ENCODE measurements at places on chromosomes 12 and 14.

DNA sequence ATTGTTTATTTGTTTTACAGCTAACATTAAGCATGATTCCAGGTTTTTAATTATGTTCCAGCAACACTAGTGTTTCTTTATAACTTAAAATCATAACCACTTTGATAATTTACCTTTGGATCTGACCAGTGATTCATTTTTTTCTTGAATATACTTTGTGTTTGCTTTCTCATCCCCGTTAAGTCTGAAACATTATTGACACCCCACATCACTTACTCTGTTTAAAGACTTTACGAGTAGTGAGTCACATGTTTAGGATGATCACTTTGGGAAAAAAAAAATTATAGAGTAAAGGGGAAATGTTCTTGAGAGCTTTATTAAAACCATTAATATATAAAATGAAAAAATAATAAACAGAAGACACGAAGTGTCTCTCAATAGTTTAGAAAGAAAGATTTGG is 132.2 kb downstream of the MON2 start:
- peaks cover 8% of the 10 kb centered on the region for H3K4me1 ChIP-seq
- no peak overlapping the region for H3K27ac ChIP-seq
- no peaks in the 10 kb centered on the region for H3K27me3 ChIP-seq

GRCh38 chr12:82740129-82741000 is 53.7 kb downstream of the TMTC2 start:
- no peak overlapping the region for H3K4me3 ChIP-seq
- no peaks in the 10 kb centered on the region for H3K27me3 ChIP-seq
- no peaks in the 10 kb centered on the region for H3K36me3 ChIP-seq
- H3K27ac ChIP-seq: no peak overlapping the region

DNA sequence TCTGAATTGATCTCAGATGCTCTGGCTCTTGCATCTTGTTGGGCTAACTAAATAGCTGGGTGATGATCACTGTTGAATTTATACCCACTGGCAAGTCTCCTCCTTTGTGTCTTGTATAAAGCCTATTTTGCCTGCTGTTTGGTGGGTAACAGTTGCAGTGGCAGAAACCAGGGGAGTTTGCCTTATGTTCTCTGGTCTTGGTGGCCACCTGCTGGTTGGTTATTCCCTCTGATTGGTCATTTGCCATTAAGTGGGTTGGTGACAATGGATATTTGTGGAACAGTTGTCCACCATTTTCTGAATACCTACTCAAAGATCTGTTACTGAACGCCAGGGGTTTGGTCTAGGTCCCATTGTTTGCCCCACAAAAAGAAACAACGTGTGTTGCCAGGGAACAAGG is 52.1 kb downstream of the AVPR1A start:
- H3K27ac ChIP-seq: no peak overlapping the region
- no peak overlapping the region for H3K4me3 ChIP-seq
- no peaks in the 10 kb centered on the region for H3K27me3 ChIP-seq
- no peak for DNase-seq

GRCh38 chr14:95314609-95315008 is 5.1 kb downstream of the CLMN start:
- peak; percentile 32 for DNase-seq
- no peak overlapping the region for H3K4me3 ChIP-seq
- H3K27me3 ChIP-seq: peaks cover 18% of the 10 kb centered on the region
- H3K27ac ChIP-seq: no peak overlapping the region

GRCh38 chr14:103688906-103689902 is 26.0 kb downstream of the XRCC3 start:
- no peak overlapping the region for H3K4me3 ChIP-seq
- peak overlapping the region; percentile 16 for H3K27ac ChIP-seq
- H3K27me3 ChIP-seq: no peaks in the 10 kb centered on the region
- H3K4me1 ChIP-seq: no peaks in the 10 kb centered on the region
- H3K36me3 ChIP-seq: peaks cover 44% of the 10 kb centered on the region
- DNase-seq: no peak

GRCh38 chr12:3655328-3655900 is 97.5 kb downstream of the CRACR2A start:
- H3K36me3 ChIP-seq: peaks cover 46% of the 10 kb centered on the region
- H3K4me3 ChIP-seq: no peak overlapping the region
- peak; percentile 40 for DNase-seq
- no peaks in the 10 kb centered on the region for H3K4me1 ChIP-seq
- H3K27ac ChIP-seq: no peak overlapping the region

GRCh38 chr14:94174604-94175010 is 485 bp downstream of the PPP4R4 start:
- peaks cover 70% of the 10 kb centered on the region for H3K27me3 ChIP-seq
- peaks cover 18% of the 10 kb centered on the region for H3K4me1 ChIP-seq
- H3K27ac ChIP-seq: no peak overlapping the region
- no peak for DNase-seq
- H3K4me3 ChIP-seq: peak overlapping the region; percentile 28
- H3K36me3 ChIP-seq: no peaks in the 10 kb centered on the region

- DNase-seq: no peak
- H3K36me3 ChIP-seq: no peaks in the 10 kb centered on the region
- H3K27ac ChIP-seq: no peak overlapping the region
- no peaks in the 10 kb centered on the region for H3K27me3 ChIP-seq
- H3K4me3 ChIP-seq: no peak overlapping the region
- H3K4me1 ChIP-seq: no peaks in the 10 kb centered on the region
These were observed 125.9 kb downstream of the ALX1 start for GRCh38 chr12:85405781-85406522.

DNA sequence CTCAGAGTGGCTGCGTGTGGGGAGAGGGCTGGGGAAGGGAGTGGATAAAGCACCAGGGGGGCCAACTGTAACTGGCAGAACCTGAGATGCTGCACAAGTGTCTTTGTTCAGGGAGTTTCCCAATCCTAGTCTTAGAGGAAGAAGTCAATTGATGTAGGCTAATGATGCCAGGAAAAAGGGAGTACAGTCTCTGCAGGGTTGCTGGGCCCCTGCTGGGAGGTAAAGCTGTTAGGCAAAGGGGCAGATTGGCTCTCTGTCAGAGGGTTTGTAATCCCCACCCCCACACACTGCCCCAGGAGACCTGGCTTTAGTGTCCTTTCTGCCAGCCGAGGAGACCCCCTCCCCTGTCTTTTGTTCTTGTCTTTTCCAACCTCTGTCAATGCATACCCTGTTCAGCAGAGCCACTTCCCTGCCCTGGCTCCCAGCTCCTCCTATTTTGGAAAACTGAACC is 178.4 kb downstream of the KCNA5 start:
- no peak for DNase-seq
- no peaks in the 10 kb centered on the region for H3K36me3 ChIP-seq
- no peaks in the 10 kb centered on the region for H3K27me3 ChIP-seq
- H3K4me3 ChIP-seq: no peak overlapping the region
- H3K27ac ChIP-seq: no peak overlapping the region

GRCh38 chr12:112788205-112788604 is 3.3 kb upstream of the RPH3A start:
- DNase-seq: no peak
- H3K27ac ChIP-seq: no peak overlapping the region
- H3K36me3 ChIP-seq: no peaks in the 10 kb centered on the region
- no peaks in the 10 kb centered on the region for H3K4me1 ChIP-seq
- H3K4me3 ChIP-seq: no peak overlapping the region

- DNase-seq: no peak
- no peak overlapping the region for H3K27ac ChIP-seq
- no peak overlapping the region for H3K4me3 ChIP-seq
- H3K4me1 ChIP-seq: no peaks in the 10 kb centered on the region
- no peaks in the 10 kb centered on the region for H3K27me3 ChIP-seq
These were observed 792.0 kb downstream of the MED13L start for GRCh38 chr12:115485503-115485902.

DNA sequence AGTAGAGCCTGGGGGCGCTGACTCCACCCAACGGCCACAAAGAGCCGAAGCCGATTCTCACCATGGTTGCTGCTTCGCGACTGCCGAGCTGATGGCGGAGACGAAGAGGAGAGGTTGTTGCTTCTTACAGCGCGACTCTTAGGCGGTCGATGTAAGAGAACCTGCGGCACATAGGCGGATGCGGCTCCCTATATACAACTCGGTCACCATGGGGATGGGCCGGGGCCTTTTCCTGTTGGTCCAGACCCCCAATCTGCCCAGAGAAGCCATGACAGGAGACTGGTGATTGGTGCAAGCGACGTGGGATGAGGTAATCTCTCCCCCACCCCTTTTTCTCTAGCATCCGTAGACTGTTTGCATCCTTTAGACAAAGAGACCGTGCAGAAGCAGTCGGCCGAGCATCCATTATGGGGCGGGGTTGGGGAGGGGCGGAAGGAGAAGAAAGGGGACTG is at the start of gene TUBA1A:
TUBA1A (minus strand) TSS at position 165 of the 452 bp plus-strand sequence; CDS start at position 64, 101 bp downstream.
- peak; percentile 99 for DNase-seq
- peaks cover 4% of the 10 kb centered on the region for H3K27me3 ChIP-seq
- peaks cover 25% of the 10 kb centered on the region for H3K36me3 ChIP-seq
- peaks cover 17% of the 10 kb centered on the region for H3K4me1 ChIP-seq

GRCh38 chr12:66739940-66740651 is 61.2 kb upstream of the GRIP1 start:
- peaks cover 2% of the 10 kb centered on the region for H3K27me3 ChIP-seq
- H3K36me3 ChIP-seq: peaks cover 4% of the 10 kb centered on the region
- DNase-seq: no peak
- H3K4me3 ChIP-seq: no peak overlapping the region
- no peak overlapping the region for H3K27ac ChIP-seq

GRCh38 chr12:57127101-57127725 is 1.1 kb upstream of the LRP1 start:
- no peaks in the 10 kb centered on the region for H3K36me3 ChIP-seq
- peaks cover 4% of the 10 kb centered on the region for H3K4me1 ChIP-seq
- H3K27ac ChIP-seq: no peak overlapping the region
- peaks cover 53% of the 10 kb centered on the region for H3K27me3 ChIP-seq

- H3K4me1 ChIP-seq: no peaks in the 10 kb centered on the region
- no peak overlapping the region for H3K4me3 ChIP-seq
- no peak for DNase-seq
- H3K27me3 ChIP-seq: peaks cover 14% of the 10 kb centered on the region
These were observed 219.1 kb downstream of the RBM19 start for GRCh38 chr12:113747017-113747416.

GRCh38 chr12:40618636-40619035 is 73.6 kb upstream of the CNTN1 start:
- H3K4me1 ChIP-seq: no peaks in the 10 kb centered on the region
- H3K27ac ChIP-seq: no peak overlapping the region
- DNase-seq: no peak

DNA sequence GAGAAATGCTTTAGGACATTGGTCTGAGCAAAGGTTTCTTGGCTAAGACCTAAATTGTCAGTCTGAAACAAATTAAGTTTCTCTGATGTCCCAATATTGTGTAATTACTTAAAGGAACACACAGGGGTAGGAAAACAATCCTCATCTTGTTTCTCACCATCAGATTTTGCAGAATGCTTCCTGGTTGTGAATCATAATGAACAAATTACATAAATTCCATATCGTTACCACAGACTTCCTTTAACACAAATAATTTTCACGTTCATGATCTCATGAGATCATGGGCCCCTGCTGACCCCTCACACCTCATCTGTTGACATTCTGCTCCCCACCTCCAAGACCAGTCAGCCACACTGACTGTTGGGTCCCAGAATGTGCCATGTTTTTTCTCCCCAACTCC is 194.1 kb downstream of the MON2 start:
- no peak for DNase-seq
- no peak overlapping the region for H3K27ac ChIP-seq
- no peak overlapping the region for H3K4me3 ChIP-seq
- H3K27me3 ChIP-seq: peaks cover 46% of the 10 kb centered on the region
- H3K36me3 ChIP-seq: no peaks in the 10 kb centered on the region

GRCh38 chr12:6106218-6106617 is 18.3 kb downstream of the VWF start:
- no peak overlapping the region for H3K27ac ChIP-seq
- H3K4me1 ChIP-seq: no peaks in the 10 kb centered on the region
- H3K4me3 ChIP-seq: no peak overlapping the region
- no peak for DNase-seq
- no peaks in the 10 kb centered on the region for H3K27me3 ChIP-seq

- no peak overlapping the region for H3K4me3 ChIP-seq
- no peak overlapping the region for H3K27ac ChIP-seq
- H3K36me3 ChIP-seq: no peaks in the 10 kb centered on the region
- H3K4me1 ChIP-seq: no peaks in the 10 kb centered on the region
- no peak for DNase-seq
These were observed 684.5 kb downstream of the C12orf50 start for GRCh38 chr12:87344699-87345098.

- no peaks in the 10 kb centered on the region for H3K27me3 ChIP-seq
- H3K27ac ChIP-seq: no peak overlapping the region
- H3K4me1 ChIP-seq: no peaks in the 10 kb centered on the region
These were observed 551.7 kb downstream of the NRXN3 start for GRCh38 chr14:78721756-78722480.

- peaks cover 4% of the 10 kb centered on the region for H3K36me3 ChIP-seq
- H3K27ac ChIP-seq: no peak overlapping the region
- DNase-seq: no peak
- peaks cover 20% of the 10 kb centered on the region for H3K4me1 ChIP-seq
- no peaks in the 10 kb centered on the region for H3K27me3 ChIP-seq
- no peak overlapping the region for H3K4me3 ChIP-seq
These were observed 118.3 kb downstream of the MED13L start for GRCh38 chr12:116159175-116159574.

DNA sequence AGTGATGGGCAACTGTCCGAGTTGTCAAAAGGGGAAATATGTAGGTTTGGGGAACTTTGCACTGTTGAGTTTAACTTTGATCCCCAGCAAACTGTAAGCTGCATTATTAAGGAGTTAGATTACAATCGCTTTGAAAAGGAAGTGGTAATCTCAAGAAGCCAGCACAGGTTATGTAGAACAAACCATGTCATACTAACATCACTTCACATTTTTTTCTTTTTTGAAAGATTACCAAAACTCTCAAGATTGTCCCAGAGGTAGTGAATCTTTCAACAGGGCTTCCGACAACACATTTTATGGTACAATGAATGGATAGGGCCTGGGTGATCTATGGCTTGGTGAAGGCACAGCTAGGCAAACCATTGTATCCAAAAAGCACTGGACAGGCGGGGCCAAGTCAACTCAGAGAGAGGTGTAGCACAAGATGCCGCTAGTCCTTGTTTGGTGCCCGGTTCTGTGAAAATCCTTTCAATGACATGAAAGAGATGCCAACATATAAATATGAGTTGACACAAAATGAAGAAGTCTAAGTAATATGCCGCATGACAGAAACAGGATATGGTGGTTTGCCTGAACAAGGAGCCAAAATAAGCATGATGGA is 24.3 kb upstream of the PARP11 start:
- H3K27ac ChIP-seq: peak overlapping the region; percentile 96
- peaks cover 6% of the 10 kb centered on the region for H3K36me3 ChIP-seq
- peak; percentile 42 for DNase-seq
- peak overlapping the region; percentile 58 for H3K4me3 ChIP-seq
- H3K27me3 ChIP-seq: no peaks in the 10 kb centered on the region
- peaks cover 32% of the 10 kb centered on the region for H3K4me1 ChIP-seq

GRCh38 chr14:104986487-104987164 is 1.0 kb downstream of the CLBA1 start:
- peaks cover 12% of the 10 kb centered on the region for H3K4me1 ChIP-seq
- H3K4me3 ChIP-seq: peak overlapping the region; percentile 58
- no peak for DNase-seq
- peaks cover 3% of the 10 kb centered on the region for H3K27me3 ChIP-seq
- peak overlapping the region; percentile 52 for H3K27ac ChIP-seq

GRCh38 chr14:80954687-80955299 is 628 bp upstream of the TSHR start:
- DNase-seq: peak; percentile 79
- peak overlapping the region; percentile 71 for H3K27ac ChIP-seq
- H3K4me3 ChIP-seq: peak overlapping the region; percentile 78
- peaks cover 23% of the 10 kb centered on the region for H3K27me3 ChIP-seq
- H3K36me3 ChIP-seq: peaks cover 3% of the 10 kb centered on the region

- H3K36me3 ChIP-seq: no peaks in the 10 kb centered on the region
- H3K4me1 ChIP-seq: no peaks in the 10 kb centered on the region
- H3K27ac ChIP-seq: no peak overlapping the region
- H3K27me3 ChIP-seq: no peaks in the 10 kb centered on the region
These were observed 1113.6 kb upstream of the SEL1L start for GRCh38 chr14:82647088-82647810.

- no peak for DNase-seq
- no peaks in the 10 kb centered on the region for H3K4me1 ChIP-seq
- H3K27ac ChIP-seq: no peak overlapping the region
These were observed 23.8 kb downstream of the OAS2 start for GRCh38 chr12:113002155-113002554.
